Progenitor cell of endocrine pancreas (in vitro differentiated cells): ENCODE measurements at places on chromosomes 16 and 17. TPM values are rescaled to one million over a fixed set of nuclear protein-coding genes. Genes with fewer than 3 reads are reported as not detected.

TLCD3B gene
- 1.5 and 1.7 TPM in 2 replicates for total RNA-seq

DNA sequence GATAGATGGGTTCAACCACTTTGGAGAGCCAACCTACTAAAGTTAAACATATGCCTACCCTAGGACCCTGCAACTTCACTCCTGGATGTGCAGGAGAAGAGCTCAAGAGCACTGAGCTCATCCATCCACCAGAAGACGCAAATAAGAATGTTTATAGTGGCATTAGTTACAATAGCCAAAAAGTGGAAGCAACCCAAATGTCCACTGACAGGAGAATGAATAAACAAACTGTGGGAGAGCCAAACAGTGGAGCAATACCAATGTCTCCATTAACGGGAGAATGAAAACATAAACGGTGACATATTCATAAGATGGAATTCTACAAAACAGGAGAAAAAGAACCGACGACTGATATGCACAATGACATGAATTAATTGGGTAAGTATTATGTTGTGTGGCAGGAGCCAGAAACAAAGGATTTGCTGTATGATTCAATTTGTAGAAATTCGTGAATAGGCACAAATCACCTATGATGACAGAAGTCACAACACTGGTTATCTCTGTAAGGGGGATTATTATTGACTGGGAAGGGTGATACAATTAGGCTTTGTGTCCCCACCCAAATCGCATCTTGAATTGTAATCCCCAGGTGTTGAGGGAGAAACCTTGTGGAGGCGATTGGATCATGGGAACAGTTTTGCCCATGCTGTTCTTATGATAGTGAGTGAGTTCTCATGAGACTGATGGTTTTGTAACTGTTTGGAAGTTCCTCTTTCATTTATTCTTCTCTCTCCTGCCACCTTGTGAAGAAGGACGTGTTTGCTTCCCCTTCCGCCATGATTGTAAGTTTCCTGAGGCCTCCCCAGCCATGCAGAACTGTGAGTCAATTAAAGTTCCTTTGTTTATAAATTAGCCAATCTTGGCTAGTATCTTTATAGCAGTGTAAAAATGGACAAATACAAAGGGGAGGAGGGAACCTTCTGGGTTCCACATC, 57.9 kb upstream of the PLCG2 start:
- no peak for DNase-seq

GRCh38 chr17:4492721-4493561, 5.7 kb upstream of the SPNS2 start:
- DNase-seq: peak; percentile 83

HSD17B1 gene
- total RNA-seq: 1.4 and 2.4 TPM in 2 replicates

DNA sequence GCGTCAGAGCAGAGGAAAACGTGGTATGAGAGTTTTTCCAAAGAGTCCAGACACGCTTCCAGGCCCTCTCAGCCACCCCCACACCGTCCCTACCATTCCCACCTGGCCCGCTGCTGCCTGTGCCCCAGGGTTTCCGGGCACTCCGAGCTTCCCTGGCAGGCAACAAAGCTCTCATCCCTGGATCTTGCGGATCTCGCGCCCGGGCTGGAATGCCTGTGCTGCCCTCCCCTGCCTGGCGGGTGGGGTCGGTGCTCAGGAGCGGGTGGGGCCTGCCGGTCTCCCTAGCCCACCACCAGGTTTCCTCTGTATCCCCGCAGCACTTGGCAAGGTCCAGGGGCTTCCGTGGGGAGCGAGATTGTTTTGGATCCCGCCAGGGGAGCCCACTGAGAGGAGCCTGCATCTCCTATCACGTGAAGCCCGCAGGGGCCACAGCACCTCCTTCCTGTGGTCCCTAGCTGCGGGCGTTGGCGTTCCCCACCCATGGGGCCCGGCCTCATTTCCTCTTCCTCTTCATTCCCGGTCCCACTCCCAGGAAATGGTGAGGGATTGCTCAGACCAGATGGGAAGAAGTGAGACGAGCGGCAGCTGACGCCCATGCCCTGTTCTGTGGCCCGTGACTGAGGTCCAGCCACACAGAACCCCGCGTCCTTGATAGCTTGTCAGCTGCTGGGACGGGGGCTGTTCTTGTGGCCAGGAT, 11.0 kb downstream of the TBC1D24 start:
- no peak for DNase-seq

DNA sequence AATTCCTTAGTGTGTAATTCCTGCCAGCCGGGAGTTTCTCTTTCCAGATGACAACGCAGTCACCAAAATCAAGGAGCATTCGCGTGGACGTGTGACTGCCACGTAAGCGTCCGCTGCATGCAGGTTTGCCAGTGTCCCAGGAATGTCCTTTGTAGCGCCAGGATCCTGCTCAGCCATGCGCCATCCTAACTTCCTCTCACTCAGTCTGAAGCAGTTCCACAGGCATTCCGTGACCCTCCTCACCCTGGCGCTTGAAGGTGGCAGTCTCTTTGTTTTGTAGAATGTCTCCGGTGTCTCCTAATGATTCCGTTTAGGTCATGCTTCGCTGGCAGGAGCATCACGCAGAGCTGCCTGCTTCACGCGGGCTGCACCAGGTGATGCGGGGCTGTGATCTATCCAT, 88.6 kb downstream of the RPTOR start:
- DNase-seq: no peak
